CD8-positive, alpha-beta T cell (primary cell): ENCODE measurements at places on chromosomes 6 and 20. TPM values are rescaled to one million over a fixed set of nuclear protein-coding genes. Genes with fewer than 3 reads are reported as not detected.

Gene TRIM10
- total RNA-seq: not detected

Gene CPXM1
- total RNA-seq: 0.38 TPM

Gene PSORS1C1
- not detected for total RNA-seq

Gene SNTA1
- total RNA-seq: 5.5 TPM

Gene SLC17A1
- not detected for total RNA-seq

Gene CST5
- not detected for total RNA-seq

Gene BPIFB4
- total RNA-seq: not detected

Gene EDN3
- total RNA-seq: 0.14 TPM

Gene CD109
- total RNA-seq: 0.11 TPM

Gene HLA-DRB1
- total RNA-seq: 32.6 TPM

Gene SIRPG
- 17.6 TPM for total RNA-seq

Gene ZBP1
- 21.1 TPM for total RNA-seq

Gene DPPA5
- total RNA-seq: not detected

Gene NOL7
- total RNA-seq: 70.5 TPM

Gene KHDC1
- total RNA-seq: 0.60 TPM

Gene BMP6
- not detected for total RNA-seq

Gene RALGAPA2
- total RNA-seq: 15.4 TPM
